ENCODE measurements at places on chromosomes 11 and 22.

- no peak for DNase-seq
Observed at GRCh38 chr11:1845561-1846452, 7.0 kb downstream of the TNNI2 start.

- peak; percentile 96 for DNase-seq
Observed at GRCh38 chr11:10304495-10305261, at the start of gene ADM. TSS of gene ADM (plus strand) at chr11:10305073. CDS start at chr11:10305701, 628 bp downstream.

DNA sequence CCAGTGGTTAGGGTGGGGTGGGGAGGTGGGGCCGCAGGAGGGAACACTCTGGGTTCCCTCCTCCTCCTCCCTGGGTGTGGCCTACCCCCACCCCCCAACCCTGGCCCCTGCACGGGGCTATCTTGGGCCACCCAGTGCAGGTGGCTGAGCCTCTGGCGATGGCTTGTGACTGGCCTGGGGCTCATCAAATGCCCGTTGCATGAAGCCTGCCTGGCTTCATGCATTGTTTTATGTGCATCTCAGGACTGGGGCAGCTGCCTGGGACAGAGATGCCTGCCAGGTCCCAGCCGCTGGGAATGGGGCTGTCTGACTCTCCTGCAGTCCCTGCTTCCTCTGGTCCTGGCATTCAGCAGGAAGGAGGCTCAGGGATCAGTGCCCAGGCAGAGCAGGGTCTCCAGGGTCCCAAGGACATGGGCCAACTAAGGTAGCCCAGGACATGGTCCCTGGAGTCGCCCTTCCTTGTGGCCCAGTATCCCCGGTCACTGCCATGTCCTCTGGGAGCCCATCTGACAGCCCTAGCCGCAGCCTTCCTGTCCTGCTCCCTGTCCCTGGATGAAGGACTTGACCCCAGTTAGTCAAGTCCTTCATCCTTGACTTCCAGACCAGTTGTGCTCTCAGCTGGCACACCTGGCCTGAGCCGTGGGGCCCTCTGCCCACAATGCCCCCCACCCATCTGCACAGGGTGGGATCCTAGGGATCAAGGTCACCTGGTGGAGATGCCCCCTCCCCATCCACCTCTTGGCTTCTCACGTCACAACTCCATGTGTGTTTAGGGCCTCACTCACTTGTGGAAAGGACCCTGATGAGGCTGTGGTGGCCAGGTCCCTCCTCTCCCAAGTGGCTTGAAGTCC is 112.1 kb upstream of the FGF3 start:
- no peak for DNase-seq

DNA sequence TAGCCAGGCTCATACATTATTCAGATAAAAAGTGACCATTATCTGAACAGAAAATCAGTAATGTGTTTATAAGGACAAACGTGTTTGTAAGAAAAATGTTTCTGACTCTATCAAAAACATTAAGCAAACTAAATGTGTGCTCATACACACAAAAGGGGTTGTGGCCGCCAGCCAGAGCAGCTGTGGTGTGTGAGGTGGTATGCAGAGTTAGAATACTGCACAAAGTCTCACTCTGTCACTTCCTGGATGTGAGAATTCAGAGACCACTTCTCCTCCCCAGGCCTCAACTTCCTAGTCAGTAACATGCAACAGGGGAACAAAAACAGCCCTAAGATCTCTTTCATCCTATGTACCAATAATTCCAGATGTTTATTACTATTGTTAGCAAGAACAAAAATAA is 9.4 kb downstream of the OR5B21 start:
- DNase-seq, result no peak

GRCh38 chr11:17439316-17439782 is 37.3 kb downstream of the ABCC8 start:
- no peak for DNase-seq

DNA sequence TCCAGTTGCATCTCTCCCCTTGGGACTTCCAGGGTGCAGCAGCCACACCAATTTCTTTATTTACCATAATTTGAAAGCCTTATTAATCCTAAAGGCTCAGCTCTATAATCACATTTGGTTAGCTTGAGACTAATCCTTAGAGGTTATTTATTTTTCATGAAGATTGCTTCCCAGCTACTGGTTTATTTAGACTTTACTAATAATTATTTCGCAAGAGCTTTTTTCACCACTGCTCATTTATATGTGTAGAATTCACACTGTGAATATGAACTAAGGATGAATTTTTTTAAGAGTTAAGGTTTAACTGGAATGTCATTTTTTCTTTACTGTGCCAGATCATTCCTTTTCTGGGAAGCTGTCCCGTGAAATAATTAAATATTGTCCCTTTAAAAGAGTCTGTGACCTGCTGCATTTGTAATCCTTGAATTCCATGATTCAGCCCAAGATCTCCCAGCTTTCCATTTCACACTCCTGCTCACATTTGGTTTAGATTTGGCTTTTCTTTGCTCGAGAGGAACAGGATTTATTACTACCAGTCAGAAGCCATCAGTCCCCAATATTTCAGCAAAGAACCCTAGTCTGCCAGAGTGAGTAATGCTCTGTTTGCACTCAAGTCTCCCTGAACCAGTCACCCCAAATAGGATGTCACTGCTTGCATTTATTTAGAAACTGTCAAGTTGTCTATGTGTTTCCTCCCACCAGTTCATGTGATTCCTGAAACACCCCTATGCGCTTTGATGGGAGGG is 4.4 kb upstream of the CD44 start:
- DNase-seq, result no peak

DNA sequence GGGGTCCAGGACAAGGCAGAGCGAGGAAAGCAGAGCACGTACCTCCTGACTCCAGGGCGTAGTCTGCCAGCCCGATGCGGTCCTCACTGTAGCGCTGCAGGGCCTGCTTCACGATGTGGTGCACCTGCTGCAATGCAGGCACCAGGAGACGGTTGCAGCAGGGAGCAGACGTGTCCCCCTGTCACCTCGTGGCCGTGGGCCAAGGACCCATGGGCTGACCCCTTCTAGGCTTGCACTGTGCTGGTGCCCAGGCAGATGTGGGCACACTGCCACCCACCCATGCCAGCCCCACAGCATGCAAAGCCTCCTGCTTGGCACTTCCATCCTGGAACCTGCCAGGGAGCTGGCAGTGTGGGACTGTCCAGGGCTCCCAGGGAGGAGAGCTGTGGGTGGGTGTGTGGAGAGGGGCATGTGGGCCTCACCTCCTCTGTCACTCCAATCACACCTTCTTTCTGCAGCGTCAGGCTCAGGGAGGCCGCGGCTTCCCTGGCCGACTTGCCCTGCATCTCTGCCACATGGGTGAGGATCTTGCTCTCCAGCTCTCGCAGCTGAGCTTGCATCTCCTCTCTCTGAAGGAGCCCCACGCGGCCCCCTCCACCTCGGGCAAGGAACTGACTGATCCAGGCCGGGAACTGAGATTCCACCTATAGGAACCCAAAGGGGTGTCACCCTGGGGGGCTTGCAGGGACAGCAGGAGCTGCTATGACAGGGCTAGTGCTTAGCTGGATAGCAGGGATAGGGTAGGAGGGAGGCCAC is 16.3 kb downstream of the SUN2 start:
- DNase-seq, result no peak

DNA sequence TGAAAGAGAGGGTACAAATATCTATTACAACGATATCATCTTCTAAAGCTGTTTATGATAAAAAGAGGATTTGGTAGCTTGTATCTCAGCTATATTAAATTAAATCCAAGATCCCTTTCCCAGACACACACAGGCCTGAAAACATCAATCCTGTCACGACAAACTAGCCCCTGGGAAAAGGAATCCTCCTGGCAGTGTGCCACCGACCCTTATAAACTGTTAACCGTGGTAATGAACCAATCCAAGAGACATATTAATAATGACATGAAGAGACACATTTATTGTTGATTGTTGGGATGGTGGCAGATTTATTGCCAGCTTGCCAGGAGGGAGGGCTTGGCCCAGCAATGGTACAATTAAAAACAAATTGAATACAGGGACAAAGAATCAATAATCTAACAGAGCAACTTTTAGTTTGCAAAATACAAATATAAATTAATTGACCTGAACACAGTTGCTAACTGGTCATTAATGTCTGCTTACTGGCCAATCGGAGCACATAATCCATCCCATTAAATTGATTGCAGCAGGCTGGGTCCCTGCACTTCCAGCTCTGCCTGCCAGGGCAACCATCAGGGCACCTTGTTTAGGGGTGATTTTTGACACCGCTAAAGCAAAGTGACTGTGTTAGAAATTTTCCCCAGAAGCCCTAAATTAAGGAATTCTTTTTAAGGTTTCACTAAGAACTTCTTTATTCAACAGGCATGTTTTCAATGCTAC is 887.6 kb downstream of the OPCML start:
- DNase-seq, result no peak

- DNase-seq, result no peak
Observed at GRCh38 chr11:119118227-119118626, 3.2 kb upstream of the HINFP start.

DNA sequence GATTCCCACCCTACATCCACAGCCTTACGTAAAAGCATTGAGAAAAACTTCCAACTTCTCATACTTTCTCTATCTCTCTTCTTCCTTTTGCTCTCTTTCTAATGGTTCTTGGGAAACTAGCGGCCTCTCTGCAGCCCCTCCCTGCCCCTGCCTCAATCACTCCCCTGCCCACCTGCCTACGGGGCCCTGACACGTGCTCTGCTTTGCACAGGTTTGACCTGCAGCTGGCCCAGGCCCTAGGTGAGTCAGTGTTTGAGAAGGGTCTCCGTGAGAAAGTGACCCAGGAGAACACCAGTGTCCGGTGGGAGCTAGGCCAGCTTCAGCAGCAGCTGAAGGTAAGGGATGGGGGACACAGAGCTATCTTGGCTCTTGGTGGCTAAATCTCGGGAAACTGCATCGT is 160.4 kb downstream of the MYO18B start:
- no peak for DNase-seq

DNA sequence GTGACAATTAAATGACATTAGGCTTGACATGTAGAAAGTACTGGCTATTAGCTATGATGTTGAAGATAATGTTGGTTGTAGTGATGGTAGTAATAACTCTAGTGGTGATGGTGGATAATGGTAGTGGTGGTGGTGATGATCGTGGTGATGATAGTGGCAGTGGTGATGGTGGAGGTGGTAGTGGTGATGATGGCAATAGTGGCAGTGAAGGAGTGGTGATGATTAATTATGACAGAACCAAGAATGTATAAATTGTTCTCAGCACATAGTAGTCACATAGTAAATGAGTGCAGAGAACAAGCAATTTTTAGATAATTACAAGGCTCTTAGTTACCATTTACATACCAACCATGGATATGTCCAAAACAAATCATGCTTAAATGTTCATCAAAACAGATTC is 5.3 kb upstream of the CD44 start:
- no peak for DNase-seq

DNA sequence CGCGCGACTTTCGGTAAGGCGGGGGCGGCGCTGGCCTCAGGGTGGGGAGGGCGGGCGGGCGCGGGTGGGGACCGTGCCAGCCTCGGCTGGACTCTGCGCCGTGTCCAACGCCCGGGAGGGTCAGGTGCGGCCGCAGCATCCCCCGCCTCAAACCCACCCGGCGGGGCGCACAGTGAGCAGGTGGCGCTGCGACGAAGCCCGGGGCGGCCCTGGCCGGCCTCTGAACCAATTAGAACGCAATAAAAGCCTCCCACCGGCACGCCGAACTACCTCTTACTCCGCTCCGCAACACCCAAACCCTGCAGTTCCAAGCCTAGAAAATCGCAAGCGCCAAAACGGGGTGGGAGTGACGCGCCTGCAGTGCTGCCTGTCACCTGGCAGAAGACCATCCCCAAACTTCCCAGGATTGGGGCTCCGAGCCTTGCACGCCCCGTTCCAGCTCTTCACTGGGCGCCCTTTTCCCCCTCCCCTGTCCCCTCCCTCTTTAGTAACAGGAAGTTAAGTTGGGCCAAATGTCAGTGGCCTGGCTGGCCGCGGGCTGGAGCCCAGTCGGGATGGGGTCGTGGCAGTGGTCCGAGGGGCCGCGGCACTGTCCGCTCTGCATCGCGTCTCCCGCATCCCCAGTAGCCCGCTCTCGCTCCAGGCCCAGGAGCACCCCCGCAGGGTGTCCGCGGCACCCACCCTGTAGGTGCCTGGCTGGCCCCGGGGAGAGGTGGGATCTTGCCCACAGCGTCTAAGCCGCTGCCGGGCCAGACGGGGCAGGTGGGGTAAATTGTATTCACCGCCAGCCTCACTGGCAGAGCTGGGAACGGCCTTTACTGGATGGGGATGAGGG is 541 bp downstream of the MICAL2 start:
- peak; percentile 49 for DNase-seq

DNA sequence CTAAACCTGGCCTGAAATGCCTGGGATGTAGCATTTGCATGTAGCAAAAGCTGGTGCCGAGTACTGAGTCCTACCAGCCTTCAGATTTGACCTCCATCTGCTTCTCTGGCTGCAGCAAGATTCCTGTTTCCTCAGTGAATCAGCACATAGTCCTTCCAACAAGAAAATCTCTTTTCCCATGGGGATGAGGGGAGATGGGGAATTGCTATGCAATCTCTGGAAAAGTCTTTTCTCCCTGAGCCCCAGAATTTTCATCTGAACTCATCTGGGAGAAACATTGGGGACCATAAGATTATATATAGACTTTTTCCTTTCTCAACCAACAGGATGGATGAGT is 32.0 kb upstream of the YWHAH start:
- no peak for DNase-seq

GRCh38 chr11:103927535-103927934 is 108.9 kb upstream of the DDI1 start:
- DNase-seq, result peak; percentile 36

GRCh38 chr22:47406180-47406834 is 643.9 kb downstream of the TBC1D22A start:
- no peak for DNase-seq

- no peak for DNase-seq
Observed at GRCh38 chr11:62306227-62306626, 7.4 kb upstream of the SCGB1D4 start.

- no peak for DNase-seq
Observed at GRCh38 chr11:87141980-87142514, 104.3 kb downstream of the TMEM135 start.

GRCh38 chr11:35190804-35191348 is 51.9 kb downstream of the CD44 start:
- DNase-seq, result no peak

DNA sequence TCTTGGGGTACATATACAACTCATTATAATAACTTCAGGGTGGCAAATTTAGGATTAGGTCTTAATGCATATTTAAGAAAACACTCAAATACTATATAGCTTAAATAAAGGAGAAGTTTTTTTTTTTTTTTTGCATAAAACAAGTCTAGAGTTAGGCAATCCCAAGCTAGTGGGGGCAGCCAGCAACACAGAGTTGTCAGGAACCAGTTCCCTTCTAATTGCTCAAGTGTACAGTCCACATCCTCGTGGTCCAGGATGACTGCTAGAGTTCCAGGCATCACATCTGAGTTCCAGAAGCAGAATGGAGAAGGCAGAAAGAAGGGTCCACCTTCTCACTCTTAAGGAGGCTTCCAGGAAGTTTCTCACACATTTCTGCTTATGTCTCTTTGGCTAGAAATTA is 261.9 kb upstream of the PLET1 start:
- no peak for DNase-seq

DNA sequence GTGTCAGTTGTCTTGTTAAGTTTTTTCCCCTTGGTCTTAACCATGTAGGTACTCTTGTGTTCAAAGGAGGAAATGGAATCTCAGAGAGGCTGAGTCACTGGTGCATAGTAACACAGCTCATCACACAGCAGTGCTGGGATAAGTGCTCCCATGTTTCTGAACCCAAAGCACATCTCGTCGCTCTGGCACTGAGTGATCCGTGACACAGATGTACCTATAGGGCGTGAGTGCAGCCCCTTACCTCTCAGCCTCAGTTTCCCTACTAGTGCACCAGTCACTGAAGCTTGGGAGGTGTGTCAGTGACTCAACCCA is 234.0 kb downstream of the ST3GAL4 start:
- no peak for DNase-seq

- no peak for DNase-seq
Observed at GRCh38 chr11:119314726-119315125, 2.2 kb downstream of the MCAM start.

- DNase-seq, result no peak
Observed at GRCh38 chr11:79117488-79117887, 323.3 kb downstream of the TENM4 start.
